Hypothalamus (tissue), 51 donors: ENCODE measurements at places on chromosomes 6 and 20.

DNA sequence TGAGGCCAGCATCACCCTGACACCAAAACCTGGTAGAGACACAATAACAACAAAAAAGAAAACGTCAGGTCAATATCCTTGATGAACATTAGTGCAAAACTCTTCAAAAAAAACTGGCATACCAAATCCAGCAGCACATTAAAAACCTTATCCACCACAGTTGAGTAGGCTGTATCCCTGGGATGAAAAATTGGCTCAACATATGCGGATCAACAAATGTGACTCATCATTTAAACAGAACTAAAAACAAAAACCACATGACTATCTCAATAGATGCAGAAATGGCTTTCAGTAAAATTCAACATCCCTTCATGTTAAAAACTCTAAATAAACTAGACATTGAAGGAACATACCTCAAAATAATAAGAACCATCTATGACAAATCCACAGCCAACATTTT lies 59.6 kb upstream of the PHIP start:
- DNase-seq, result no peak

GRCh38 chr6:123022975-123023374 lies 26.9 kb downstream of the CLVS2 start:
- DNase-seq, result no peak

DNA sequence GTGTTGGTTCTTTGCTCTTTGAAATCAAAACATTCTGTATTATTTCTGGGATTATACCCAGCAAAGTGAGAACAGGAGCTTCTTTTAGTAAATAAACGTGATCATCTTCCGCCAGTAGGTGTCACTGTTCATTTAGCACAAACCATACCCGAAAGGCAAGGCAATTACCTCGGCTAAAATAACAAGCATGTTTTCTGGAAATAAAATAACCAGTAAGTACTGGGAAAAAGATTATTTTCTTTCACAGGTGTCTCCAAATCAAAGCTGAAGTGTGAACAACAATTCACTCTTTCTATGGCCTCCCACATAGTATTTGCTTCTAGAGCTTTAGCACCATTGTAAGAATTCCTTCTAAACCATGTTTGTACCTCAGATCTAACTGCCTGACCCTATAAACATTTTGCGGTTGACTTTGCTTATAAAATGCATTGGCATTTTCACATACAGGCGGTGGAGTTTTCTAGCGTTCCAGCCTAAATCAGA lies 144.6 kb upstream of the AGPAT4 start:
- DNase-seq, result no peak

- no peak for DNase-seq
Measured at GRCh38 chr6:16730738-16731477, 30.4 kb downstream of the ATXN1 start.

DNA sequence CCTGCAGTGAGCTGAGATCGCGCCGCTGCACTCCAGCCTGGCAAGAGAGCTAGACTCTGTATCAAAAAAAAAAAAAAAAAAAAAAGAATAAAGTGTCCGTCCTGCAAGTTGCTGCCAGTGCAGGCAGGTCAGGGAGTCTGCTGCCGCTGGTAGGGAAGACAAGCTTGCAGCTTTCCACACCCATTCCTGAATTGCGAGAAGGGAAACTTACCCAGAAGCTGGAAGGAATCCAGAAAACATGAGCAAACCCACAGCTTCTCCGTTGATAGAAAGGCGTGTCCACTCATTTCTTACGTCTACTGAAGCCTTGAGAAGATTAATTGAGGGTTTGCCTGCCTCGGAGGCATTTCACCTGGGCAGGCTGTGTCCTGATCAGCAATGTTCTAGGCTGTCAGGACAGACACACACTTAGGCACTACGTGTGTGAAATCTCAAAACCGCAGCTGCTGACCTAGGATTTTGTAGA lies 61.6 kb upstream of the DSP start:
- no peak for DNase-seq

DNA sequence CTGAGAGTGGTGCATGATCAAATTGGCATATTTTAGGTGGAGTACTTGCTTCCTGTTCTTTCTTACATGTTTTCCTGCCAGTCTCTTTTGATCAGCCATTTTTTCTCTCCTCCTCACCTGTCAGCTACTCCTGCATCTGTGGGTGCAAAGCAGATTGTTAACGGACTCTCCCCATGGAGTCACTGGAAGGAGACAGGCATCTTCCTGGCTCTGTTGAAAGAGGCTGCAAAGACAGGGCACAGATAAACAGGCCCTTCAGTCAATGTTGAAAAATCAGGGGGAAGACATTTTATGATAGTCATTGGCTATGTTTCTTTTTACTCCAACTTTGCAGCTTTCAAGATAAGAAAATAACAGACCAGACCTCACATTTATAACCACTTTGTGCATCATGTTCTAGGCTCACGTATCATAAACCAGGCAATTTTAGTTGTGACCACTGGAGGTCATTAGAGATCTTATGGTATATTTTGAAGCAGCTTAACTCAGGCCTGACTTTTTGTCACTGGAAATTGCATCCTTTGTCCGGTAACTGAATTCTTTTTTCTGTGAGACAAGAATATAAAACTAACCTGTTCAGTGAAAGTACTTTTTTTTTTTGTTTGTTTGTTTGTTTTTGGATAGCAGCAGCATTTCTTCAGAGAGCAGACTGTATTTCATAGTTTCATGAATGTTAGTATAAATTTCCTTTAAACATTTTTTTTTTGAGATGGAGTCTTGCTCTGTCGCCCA lies 20.1 kb downstream of the ECT2L start:
- DNase-seq, result no peak

DNA sequence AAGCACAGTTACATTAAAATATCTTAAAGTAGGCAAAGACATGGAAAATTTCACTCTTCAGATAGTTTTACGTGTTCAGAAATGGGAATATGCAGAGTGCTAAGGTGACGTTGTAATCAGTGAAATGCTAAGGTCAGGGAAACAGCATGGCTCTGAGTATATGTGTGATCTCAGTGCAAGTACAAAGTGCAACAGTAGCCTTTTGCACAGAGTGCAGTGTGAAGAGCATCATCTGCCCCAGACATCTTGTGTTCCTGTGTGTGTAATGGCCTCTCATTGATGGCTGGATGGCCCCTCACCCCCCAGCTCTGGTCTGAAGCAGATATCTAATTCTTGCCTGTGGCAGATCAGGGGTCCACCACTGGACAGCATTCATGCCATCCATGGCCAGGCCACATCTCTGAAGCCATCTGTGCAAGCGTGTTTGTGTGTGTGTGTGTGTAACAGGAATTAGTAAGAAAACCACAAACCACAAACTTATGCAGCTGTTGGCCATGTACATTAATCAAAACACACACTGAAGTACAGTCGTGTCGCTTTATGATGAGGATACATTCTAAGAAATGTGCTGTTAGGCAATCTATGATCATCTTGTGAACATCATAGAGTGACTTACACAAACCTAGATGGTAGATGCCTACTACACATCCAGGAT lies 165.1 kb downstream of the RALGAPA2 start:
- no peak for DNase-seq

DNA sequence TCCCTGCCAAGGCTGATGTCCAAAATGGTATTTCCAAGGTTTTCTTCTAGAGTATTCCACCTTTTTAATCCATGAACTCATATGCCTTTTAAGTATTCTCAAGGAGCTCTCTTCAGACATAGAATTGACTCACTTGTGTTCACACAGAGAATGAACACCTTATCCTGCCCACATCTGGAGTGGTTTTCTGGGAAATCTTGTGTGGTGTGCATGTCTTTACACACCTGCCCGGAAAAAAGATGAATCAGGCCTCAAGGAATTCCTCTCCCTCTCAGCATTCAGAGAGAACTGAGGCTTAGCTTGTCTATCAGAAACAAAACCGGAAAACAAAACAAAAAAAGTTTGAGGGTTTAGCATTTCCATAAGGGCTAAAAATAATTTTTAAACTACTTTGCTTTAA lies 148.8 kb downstream of the TFAP2A start:
- no peak for DNase-seq

DNA sequence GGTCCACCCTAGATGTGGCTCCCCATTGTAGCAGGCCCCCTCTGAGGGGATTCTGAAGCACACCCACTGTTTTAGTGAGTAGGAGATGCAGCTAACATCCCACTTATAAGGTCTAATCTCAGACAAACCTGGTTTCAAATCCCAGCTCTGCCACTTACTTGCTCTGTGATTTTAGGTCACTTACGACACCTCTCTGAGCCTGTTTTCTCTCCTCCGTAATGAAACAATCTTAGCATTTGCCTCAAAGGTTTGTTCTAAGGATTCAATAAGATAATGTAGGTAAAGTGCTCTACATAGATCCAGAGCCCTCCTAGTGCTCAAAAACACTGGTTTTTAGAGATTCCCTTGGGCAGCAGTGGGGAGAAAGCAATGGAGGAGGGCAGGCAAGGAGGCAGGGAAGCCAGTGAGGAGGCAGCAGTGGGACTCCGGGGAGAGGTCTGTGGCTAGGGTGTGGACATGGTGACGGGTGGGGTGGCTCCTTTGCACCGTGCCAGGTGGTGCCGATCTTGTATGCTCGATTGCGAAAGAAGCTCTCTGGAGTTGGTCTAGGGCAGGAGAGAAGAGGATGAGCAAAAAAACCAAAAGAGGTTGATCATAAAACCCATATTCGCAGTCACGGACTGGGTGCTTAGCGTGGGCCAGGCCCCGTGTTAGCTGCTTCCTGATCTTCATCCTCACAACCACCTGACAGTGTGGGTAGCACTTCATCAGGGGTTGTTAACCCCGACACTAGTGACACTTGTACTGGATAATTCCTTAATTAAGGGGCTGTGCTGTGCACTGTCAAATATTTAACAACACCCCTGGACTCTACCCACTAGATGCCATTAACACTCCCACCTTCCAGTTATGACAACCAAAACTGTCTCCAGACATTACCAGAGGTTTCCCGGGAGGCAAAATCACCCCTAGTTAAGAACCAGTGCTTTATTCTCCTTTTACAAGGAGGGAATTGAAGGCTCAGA lies 16.8 kb upstream of the PTGIS start:
- no peak for DNase-seq

DNA sequence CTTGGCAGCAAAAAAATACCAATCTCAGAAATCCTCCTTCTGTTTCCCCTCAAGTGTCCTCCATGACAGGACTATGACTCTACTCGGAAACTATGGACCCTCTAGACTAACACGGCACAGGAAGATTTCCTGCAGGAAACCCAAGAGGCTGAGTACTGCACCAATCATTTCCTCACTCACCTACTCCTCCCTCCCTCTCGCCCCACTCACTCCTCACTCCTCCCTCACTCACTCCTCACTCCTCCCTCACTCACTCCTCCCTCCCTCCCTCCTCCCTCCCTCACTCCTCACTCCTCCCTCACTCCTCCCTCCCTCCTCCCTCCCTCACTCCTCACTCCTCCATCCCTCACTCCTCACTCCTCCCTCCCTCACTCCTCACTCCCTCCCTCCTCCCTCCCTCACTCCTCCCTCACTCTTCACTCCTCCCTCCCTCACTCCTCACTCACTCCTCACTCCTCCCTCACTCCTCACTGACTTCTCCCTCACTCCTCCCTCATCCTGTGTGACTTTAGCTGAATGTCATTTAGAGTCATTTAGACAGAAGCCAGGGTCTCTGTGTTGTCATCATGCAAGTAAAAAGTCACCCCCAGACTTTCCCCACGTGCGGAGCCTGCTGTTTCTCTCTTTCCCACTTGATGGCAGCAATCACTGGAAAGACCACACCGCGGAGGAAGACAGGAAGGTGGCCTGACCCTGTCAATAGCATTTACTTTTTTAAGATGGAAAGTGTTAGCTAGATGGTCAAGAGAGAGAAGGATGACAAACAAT lies 226.8 kb upstream of the PDE10A start:
- no peak for DNase-seq

- DNase-seq, result no peak
Measured at GRCh38 chr20:58595167-58595566, 55.9 kb upstream of the STX16 start.

DNA sequence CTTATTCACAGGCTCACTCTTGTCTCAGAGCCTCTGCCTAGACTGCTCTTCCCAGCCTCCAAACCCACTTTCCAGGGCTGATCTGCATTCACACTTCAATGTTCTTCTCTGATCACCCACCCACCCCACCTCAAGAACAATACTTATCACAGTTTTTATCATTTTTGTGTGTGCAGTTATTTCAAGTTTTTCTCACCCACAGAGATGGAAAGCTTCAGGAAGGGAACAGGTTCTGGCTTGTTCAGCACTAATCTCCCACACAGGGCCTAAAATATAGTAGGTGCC lies 160.9 kb downstream of the MRPL14 start:
- no peak for DNase-seq

- DNase-seq, result peak; percentile 53
Measured at GRCh38 chr6:109454496-109455436, 806 bp downstream of the MICAL1 start.

DNA sequence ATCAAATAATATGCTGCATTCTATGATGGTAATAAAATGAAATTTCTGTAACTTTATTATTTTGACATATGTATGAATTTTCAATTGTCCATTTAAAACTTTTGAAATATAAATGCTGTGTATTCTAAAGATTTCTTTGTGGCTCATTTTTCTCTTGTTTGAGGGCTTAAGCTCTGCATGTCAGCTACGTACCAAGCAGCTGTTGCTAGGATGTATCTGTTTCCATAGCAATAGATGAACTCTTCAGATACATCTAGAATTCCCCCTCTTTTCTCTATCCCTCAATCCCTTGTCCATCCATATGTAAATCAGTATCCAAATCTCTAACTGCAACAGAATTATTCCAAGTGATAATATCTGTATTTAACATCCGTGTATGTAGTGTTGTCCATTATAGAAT lies 76.5 kb upstream of the OPRM1 start:
- no peak for DNase-seq

GRCh38 chr6:31087494-31088089 lies 24.8 kb downstream of the C6orf15 start:
- peak; percentile 84 for DNase-seq

DNA sequence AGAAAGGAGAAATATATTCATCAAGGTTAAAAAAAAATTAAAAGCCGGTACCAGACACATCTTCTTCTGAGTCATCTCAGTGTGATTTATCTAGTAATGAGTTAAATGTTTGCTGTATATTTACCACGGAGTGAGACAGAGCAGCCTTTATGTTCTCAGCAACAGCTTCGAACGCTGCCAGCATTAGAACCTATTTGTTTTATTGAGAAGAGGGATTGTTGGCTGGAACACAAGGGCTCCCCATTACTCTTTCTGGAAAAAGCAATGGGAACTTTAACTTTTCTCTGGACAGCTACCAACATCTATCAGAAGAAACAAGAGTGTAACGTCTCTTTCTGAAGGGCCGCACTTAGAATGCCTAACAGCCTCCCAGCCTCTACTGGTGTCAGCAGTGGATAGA lies 105.3 kb upstream of the TAB2 start:
- DNase-seq, result no peak

DNA sequence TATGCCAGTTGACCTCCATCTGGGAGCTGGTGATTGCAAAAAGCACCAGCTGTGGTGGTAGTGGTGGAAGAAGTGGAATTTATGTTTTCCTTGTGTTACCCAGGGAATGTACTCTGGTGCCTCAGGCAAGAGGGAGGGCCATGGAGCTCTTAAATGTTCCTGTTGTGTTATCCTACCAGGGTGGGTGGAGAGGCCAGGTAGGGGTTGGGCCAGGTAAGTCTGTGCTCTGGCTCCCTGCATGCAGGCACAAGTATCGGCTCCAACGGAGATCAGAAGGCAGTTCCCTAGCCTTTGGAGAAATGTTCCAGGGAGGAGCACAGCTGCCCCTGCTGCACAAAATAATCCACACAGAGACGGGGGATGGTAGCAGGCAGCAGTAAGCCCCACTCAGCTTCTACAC lies 419.3 kb upstream of the EYS start:
- DNase-seq, result no peak
